ENCODE measurements at places on chromosomes 5 and 9.

- no peak for DNase-seq
Measured at GRCh38 chr9:73613092-73613701, 461.5 kb downstream of the ANXA1 start.

- DNase-seq, result no peak
Measured at GRCh38 chr5:31993165-31993961, 180.8 kb downstream of the GOLPH3 start.

GRCh38 chr5:32071351-32071944 is 102.7 kb downstream of the GOLPH3 start:
- DNase-seq, result no peak

DNA sequence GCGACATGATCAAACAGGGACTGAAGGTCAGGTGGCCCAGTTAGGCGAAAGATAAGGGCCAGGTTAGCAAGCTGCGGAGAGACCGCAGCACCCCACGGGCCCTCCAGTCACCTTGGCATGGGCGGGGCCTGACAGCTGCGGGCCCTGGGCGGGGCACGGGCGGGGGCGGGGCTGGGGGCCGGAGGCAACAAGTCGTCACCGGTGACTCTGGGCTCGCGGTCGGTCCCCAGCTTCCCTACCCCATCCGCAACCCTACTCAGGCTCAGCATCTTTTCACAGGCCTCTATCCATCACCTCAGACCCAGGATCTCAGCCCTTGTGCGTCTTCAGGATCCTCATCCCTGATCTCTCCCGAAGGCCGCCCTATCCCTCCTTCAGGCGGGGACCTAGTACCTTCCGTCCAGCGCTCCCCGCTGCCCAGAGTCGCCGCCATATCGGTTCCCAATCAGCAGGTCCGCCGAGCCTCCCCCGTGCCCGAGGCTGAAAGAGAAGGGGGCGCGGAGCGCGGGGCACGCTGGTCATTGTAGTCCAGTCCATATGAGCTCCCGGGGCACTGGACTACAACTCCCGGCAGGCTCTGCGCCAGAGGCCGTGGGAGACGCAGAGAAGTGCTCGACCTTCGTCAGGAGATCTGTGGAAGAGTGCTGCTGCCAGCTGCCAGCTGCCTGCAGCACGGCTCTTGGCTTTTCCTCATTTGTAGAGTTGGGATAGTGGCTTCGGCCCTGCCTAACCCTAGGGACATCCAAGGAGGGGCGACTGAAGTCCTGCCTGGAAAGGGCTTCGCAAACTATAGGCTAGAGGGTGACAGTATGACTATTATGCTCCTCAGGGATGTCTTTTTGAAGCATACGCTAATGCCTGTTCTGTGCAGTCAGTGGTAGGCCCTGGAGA is at the start of gene DNAJC18:
Gene DNAJC18, minus strand, starts transcription at position 513 of the 891 bp plus-strand sequence. Its CDS starts 80 bp downstream, at position 433.
- DNase-seq, result peak; percentile 77

DNA sequence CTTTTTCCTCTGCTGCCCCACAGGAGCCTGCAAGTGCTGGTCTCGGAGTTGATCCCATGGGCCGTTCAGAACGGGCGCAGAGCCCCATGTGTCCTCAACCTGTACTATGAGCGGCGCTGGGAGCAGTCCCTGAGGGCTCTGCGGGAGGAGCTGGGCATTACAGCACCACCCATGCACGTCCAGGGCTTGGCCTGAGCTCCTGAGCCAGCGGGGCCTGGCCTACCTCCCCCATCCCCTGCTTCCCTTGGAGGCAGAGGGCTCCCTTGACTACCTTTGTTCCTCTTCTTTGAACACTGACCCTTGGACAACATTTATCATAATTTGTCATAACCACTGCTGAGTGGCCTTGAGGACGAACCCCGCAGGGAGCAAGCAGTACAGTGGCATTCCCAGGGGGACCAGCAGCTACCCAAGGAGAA is 6.9 kb upstream of the SLC27A4 start:
- no peak for DNase-seq

GRCh38 chr9:16202914-16203728 is 650.3 kb downstream of the CCDC171 start:
- peak; percentile 54 for DNase-seq

GRCh38 chr5:170219615-170220014 is 13.2 kb upstream of the C5orf58 start:
- no peak for DNase-seq

DNA sequence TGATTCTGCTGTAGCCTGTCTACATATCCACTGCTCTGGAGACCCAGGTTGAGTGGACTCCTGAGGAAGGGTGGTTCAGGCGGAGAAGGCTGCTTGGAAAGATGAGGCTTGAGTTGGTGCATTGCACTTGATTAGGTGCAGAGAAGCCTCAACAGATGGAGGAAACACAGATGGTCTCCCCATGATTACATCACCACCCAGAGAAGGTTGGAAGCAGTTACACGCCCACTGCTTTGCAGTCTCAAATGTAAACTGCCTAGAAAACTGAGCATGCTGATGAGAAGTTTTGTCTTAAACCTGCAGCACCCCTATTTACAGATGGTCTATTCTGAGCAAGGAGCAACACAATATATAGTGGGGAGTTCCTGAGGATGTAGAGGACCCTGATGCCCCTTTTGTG is 266.6 kb downstream of the PIK3R1 start:
- DNase-seq, result no peak

GRCh38 chr9:136537896-136538598 is 7.8 kb downstream of the NOTCH1 start:
- no peak for DNase-seq

GRCh38 chr5:149381261-149381985 is 2.3 kb upstream of the IL17B start:
- no peak for DNase-seq

GRCh38 chr9:4207881-4208615 is 91.8 kb downstream of the GLIS3 start:
- DNase-seq, result no peak

DNA sequence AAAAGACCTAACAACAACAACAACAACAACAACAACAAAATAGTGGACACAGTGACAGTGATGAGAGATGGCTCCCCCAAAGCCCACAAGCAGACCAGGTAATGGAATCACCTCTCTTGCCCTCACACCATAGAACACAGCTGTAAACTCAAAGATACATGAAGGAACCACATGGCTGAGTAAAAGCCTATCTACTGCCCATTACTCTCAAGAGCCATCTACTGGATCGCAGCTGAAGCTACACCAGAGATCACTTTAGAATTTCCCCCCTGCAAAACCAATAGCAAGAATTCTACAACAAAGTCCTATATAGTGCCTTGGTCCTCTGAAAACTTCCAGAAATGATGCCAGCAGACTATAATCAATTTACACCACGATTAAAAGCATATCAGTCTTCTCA is 1537.6 kb upstream of the CDH9 start:
- DNase-seq, result no peak

- DNase-seq, result no peak
Measured at GRCh38 chr5:134555890-134556311, 30.4 kb downstream of the JADE2 start.

DNA sequence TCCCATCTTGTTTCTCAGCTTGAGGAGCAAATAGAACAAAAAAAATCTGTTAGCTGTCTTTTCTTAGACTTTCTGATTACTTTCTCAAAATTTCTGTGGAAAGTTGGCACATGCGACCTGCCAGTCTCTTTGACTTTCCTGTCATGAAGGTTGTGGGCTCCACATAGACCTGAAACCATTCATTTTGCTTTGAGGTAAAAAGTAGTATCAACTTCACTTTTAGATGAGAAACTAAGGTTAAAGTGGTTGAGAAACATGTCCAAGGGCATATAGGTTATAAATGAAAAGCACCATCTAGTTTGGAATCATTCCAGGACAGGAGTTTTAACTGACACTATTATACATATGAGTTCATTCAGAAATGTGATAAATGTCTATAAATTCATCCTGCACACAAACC is 42.7 kb downstream of the ST8SIA4 start:
- no peak for DNase-seq

GRCh38 chr5:93675460-93676450 is 65.6 kb downstream of the POU5F2 start:
- DNase-seq, result no peak

DNA sequence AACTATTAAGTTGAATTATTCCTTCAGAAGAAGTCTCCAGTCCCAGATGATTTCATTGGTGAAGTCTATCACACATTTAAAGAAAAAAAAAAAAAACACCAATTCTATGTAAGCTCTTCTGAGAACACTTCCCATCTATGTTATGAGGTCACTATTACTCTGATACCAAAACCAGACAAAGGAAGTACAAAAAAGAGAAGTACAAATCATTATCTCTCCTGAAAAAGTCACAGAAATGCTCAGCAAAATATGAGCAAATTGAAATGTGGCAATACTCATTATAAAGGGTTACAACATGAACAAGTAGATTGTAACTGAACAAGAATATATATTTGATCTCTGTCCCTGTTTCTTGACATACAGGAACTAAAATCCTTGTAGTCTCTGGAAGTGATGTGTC is 280.4 kb downstream of the TLE1 start:
- no peak for DNase-seq

DNA sequence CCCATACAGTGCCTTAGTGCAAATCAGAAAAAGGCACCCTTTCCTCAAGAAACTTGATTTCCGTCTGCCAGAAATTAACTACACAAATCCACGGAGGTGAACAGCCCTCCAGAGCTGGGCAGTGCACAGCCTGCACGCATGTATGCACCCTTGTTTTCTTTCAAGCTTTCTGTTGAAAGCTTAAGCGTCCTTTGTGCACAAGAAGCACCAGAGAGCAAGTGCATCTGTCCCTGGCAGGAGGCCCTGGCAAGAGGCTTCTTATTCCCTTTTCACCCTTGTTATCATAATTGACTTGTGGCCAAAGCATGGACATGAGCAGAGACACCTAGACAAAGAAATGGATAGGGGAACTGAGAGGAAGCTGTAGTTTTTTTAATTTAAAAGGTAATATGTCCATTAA is 47.4 kb upstream of the ATG10 start:
- no peak for DNase-seq

DNA sequence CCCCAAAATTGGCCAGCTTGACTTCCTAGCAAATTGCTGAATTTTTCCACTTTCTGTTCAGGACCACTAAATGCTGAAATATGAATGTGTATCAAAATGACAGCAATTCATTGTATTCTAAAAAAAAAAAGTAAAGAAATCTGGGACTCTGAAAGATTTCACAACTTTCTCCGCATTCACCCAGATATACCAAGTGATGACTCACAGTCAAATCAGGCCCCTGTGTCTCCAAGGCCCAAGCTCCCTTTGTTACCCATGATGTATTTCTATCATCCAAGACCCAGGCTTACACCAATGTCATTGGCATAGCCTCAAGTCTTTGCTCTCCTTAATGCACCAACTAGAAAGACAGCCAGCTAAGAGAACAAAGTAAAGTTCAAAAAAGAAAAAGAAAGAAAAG is 493.9 kb downstream of the NTRK2 start:
- DNase-seq, result no peak

- no peak for DNase-seq
Measured at GRCh38 chr5:123719004-123719403, 207.0 kb downstream of the CSNK1G3 start.

DNA sequence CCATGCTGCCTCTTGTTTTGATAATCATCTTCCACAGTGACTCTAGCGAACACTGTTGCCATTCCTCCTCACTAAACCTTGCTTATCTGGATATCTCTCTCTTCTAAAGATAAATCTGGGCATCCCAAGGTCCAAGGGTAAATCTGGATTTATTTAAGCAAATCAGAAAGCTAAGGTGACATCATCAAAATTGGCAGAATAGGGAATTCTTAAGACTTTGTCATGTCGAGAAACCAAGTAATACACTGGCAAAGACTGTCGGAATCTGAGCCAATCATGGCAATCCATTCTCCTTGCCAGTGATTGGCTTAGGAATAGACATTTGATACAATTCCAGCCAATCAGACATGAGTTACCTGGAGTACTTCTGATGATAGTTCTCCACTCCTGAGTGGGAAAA is 362.7 kb upstream of the PTGER4 start:
- DNase-seq, result no peak

GRCh38 chr5:157819502-157820115 is 39.3 kb downstream of the CLINT1 start:
- DNase-seq, result no peak

DNA sequence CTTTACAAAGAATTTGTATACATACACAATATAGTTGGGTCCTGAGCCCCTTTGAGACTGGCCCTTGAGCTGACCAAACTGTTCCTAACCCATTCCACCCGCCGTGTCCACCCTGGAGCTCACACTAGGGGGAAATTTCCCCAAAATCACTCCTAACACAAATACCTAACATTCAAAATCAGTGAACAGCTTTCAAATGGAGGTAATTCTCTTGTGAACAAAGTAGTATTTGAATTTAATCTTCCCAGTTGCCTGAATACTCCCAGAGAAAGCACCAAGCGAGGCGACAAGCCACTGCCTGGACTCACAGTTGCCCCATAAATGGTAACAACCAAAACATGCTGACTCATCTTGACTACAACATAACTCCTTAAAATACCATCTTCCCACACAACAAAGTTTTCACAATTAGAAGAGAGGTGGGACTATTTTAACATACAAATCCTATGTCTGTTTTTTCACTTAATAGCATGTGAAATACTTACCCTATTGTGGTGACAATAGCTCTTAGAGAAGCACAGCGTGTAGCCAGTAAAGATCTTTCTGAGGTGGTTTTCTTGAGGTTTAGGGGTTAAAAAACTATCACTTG is 31.7 kb upstream of the SCAMP1 start:
- DNase-seq, result no peak

DNA sequence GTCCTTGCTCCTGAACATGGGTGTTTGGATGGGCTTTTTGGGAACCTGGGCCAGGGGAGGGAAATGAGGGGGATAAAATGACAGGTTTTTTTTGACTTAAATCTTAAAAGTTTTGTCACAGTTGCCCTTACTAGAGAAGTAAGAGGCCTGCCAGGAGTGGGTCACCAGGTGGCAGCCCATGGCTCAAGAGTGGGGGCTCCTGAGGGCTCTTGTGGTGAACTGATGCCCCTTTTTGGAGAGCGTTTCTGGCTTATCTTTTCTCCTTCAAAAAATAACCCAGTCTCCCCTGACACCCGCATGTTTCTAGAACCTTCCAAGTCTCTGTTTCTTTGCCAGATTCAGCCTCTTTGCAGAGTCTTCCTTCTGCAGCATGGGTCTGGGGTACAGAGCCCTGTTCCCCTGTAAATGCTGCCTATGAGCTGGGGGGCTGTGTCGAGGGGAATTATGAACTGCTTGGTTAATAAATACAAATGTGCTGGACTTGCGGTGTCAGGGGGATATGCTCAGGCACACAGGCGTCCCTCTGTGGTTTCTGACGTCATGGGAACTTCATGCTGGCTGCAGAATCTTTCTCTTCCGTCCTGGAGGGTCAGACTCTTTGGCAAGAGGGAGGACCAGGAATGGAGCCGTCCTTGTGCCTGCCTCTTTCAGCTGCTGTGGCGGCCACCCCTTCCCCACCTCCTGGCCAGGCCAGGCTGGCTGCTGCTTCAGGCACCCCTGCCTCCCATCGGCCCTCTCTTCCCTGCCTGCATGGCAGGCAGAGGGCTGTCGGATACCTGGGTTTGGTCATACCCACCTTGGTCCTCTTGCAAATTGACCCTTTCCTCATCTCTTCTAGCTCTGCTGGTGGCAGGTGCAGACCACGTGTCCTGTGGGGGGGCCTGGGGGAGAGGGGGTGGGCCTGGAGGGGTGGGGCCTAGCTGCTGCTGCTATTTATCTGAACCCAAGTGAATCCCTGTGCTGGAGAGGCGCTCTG is 30.1 kb downstream of the PTPA start:
- DNase-seq, result no peak

Data from NT2/D1 (cell line).